ENCODE measurements at places on chromosomes 7 and 10. TPM values are rescaled to one million over a fixed set of nuclear protein-coding genes. Genes with fewer than 3 reads are reported as not detected.

Gene MXI1
- 57.0 TPM for total RNA-seq

Gene OR2A7
- 8.1 TPM for total RNA-seq

Gene PRKG1
- total RNA-seq, result 1.4 TPM

Gene MRLN
- total RNA-seq, result not detected

Gene CFAP46
- total RNA-seq, result 1.4 TPM

Gene CRHR2
- total RNA-seq, result not detected

Gene CHST3
- 10.6 TPM for total RNA-seq

Gene GNGT1
- 0.91 TPM for total RNA-seq

Data from HCT116 (cell line).